ENCODE measurements at places on chromosomes 16 and 17.

- DNase-seq: no peak
Measured at GRCh38 chr16:61581417-61582046, 454.7 kb downstream of the CDH8 start.

DNA sequence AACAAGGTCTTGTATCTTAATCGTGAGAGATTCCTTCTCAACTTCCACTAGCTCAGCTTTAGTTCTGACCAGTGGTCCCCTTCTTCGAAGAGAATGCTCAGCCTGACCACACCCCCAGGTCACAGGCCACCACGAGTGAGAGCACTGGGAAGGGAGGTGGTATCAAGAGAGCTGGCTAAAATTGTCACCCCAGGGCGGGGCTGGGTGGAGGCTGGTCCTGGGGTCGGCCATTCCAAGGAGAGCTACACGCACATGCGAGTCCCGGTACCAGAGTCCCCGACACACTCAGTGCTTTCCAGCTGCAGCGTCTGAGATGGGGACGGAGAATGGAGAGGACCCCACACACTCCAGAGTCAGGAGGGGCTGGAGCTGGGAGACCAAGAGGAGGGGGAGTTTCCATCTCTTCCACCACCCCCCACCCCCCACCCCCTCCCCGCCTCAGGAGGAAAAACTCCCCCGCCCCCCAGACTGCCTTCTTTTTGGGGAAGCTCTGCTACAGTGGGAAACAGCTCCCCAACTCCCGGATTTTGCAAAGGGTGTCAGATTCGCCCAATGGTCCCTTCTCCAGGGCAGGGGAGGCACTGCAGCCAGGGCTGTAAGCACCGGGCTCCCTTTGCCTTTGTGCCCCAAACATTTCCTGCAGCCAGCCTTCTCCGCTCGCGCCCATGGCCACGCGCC lies 1.6 kb downstream of the C1QL1 start:
- DNase-seq: no peak

DNA sequence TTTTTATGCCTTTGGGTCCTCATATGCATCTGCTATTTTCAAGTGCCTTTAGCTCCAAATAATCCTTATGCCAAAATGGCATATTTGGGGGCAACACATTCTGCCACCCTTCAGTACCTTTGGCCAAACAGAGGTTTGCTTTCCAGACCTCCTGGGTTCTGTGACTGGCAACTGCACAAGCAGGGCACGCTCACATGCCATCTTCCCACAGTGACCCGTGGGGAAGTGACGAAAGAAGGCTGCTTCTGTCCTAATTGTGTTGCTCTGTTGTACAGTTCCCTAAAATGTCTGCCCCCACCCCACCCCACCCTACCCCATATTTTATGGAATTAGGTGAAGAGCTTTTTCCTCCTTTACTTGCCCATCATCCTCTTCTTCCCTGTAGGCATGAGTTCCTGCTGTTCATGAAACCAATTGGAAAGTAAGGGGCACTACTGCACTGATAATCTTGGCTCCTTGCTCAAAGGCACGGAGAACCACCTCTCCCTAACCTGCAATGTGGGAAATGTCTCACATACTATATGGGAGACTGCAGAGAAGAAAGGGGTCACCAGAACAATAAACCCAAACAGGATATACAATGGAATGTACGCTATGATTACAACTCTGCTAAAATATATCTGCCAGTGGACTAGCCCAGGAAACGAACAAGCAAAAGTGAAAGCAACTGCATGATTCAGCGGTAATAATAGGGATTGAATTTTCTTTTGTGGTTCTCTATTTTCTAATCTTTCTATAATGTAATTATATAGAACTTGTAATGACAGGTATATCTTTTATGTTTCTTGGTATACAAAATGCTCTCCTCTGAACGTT lies 3.3 kb upstream of the SLFN12L start:
- DNase-seq: no peak

DNA sequence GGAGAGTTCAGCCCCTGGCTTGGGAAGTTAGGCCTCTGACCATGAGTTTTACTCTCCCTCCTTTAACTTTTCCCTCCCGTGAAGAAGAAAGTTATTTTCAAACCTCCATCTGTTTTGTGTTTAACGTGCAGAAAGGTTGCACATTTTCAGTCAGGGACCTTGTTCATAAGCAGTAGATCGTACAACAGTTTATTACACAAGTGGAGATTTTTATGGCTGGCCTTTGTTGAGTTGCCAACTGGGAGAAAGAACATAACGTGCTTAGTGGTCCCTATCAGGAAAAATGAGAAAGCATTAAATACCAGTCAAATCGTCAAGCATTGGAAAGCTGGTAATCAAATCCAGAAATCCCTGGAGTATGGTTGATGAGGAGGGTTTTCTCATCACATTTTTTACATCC lies 117.9 kb upstream of the MYOCD start:
- DNase-seq: no peak

DNA sequence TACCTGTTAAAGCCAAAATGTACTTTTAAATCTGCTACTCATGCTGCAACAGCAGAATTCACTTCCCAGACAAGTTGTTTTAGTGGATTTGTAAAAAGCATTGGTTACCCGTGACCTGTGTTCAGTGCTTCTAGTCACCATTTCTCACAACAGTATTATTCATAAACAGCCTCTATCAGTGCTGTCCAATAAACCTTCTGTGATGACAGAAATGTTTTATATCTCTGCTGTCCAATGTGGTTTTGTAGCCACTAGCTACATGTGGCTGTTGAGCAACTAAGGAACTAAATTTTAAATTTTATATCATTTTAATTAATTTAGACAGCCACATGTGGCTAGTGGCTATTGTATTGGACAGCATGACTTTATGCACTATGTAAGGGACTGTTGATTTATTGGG lies 12.6 kb downstream of the MAP3K3 start:
- no peak for DNase-seq

GRCh38 chr16:19088341-19088916 lies 21.0 kb downstream of the COQ7 start:
- no peak for DNase-seq

GRCh38 chr16:26567356-26567755 lies 499.4 kb upstream of the C16orf82 start:
- no peak for DNase-seq

GRCh38 chr17:3890082-3890877 lies 2.6 kb downstream of the CAMKK1 start:
- DNase-seq: no peak

GRCh38 chr16:980595-980854 lies 1.0 kb upstream of the SOX8 start:
- DNase-seq: no peak

GRCh38 chr16:67407176-67407787 lies 9.0 kb downstream of the ZDHHC1 start:
- DNase-seq: no peak

GRCh38 chr17:58217766-58218165 lies 1.3 kb downstream of the MKS1 start:
- no peak for DNase-seq

GRCh38 chr17:29112771-29113295 lies 67.4 kb downstream of the MYO18A start:
- no peak for DNase-seq

DNA sequence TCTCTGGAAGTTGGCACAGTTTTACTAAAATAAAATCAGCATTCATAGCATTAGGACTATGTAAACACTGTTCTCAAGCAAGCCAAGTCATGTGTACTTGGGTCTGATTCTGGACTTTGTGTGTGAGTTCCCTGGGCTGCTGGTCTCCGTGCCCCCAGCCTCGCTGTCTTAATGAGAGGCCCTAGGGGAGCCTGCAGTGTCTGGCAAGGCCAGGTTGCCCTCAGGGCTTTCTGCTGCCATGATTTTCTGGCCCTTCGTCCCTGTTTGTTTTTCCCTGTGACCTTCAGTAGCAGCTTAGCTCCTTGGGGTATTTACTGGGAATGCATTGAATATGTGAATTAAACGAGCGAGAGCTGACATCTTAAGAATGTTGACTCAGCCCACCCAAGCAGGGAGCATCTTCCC lies 161.8 kb downstream of the RPTOR start:
- DNase-seq: no peak

GRCh38 chr17:78497115-78497540 lies 80.1 kb downstream of the DNAH17 start:
- DNase-seq: peak; percentile 61

- DNase-seq: no peak
Measured at GRCh38 chr16:27752241-27752640, 202.3 kb downstream of the KATNIP start.

DNA sequence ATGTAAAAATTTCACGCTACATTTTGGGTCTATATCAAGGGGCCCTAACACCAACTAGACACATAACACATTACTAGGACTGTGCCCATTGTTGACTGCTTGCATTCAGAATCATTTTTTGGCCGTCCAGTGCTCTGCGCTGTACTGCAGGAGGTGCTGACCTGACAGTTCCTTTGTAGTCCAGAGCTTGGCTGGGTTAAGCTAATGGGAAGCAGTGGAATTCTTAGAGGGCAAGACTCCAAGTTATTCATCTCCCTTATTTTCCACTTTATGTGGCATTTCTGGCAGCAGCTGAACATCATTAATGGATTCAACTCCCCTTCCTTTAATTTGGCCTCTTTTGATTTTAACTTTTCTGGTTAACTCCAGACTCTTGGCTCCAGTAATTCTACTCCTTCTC lies 351.7 kb downstream of the CDH8 start:
- no peak for DNase-seq

DNA sequence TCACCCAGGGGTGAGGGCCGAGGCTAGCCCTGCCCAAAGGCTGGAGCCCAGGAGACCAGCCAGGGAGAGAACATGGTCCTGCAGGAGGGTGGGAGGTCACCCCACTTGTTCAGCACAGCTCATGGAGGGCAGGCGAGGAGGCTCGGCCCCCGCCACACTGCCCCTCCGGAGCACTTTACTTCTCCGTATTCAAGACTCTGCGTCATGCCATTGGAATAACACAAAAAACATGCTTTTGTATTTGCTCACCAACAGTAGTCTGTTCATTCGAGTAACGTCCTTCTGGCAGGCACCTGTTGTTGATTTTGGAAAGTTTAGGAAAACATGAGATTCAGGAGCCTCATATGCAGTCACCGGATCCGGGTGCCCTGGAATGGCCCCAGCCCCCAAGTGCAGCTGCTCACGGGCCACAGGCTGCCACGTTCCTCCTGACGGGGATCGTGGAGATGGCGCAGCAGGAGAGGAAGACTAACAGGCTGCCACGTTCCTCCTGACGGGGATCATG lies 81.1 kb upstream of the DNAH17 start:
- DNase-seq: no peak

GRCh38 chr17:50955160-50955559 lies 89.0 kb upstream of the TOB1 start:
- DNase-seq: no peak

GRCh38 chr17:74199306-74200092 lies 4.0 kb upstream of the RPL38 start:
- no peak for DNase-seq

GRCh38 chr17:46020023-46020761 lies 21.1 kb downstream of the STH start:
- DNase-seq: no peak

DNA sequence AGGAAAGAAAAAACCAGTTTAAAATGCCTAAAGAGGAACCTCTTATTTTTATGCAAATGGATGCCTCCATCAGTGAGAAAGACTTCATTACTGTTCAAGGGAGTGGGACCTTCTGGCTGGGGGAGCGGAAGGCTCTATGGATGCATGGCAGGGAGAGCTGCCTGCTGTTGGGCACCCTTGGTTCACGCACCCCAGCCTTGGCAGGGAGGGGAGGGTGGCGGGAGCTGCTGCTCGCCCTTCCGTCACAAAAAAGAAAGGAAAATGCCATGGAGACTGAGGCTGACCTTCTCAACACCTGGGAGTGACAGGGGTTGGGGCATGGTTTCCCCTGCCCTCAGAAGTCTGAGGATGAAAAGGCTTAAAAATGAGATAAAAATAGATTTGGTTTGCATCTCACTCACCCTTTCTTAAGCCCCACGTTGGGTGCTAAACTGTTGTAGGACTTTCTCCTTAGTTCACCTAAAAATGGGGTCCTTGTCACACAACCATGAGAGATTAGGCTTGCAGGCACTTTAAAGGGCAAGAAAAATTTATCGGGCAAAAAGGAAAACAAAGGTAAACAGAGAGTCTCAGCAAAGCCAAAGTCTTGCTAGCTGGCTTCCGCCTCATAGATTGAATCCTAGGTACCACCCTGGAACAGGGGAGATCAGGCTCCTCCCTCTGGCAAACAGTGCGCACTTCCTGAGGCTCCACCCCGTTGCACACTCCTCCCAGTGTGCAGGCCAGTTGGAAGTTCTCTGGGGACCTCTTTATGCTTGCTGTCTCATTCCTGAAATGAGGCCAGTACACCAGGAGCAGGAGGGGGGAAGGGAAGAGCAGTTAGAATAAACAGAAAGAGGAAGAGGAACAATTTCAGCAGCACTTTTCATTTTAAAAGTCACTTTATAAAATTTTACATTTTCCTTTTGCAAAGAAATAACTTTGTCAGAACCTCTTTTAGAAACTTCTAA lies 31.6 kb downstream of the PHKB start:
- peak; percentile 40 for DNase-seq

DNA sequence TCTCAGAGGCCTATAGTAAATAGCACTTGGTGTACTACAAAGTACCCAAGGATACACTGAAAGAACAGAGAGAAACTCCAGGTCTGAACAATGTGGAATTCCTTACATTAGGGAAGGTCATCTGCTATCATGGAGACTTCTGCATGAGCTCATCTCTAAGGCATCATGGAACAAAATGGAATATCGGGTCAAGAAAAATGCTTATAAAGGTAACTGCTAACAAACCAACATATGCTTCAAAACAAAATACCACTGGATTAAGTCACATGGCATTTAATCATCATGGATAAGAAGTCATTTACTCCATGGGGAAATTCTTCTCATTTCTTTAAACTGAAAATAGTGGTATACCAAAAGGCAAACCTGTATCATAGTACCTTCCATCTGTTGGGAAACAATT lies 34.2 kb downstream of the TXNDC11 start:
- DNase-seq: no peak

DNA sequence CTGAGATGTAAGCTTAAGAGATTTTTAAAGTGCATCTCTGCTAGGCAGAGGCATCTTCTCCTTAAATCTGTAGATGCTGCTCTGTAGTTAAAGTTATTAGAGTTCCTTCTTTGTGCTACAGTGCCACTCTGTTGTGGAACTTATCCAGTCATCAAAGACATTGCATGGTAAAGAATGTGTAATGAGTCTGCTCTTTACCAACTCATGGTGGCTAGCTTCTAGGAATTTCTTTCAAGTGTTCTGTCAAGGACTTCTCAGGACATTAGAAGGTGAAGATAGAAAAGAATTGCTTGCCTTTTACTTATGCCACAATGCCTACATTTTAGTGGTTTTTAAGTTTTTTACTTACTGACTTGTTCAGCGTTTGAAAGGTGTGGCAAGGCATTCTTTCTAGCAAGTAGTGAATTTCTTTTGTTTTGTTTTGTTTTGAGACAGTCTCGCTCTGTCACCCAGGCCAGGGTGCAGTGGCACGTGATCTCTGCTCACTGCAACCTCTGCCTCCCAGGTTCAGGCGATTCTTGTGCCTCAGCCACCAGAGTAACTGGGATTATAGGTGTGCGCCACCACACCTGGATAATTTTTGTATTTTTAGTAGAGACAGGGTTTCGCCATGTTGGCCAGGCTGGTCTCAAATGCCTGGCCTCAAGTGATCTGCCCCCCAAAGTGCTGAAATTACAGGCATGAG lies 20.3 kb upstream of the ARL2BP start:
- DNase-seq: no peak

Measured in GM18507 (cell line).